ENCODE measurements at places on chromosomes 16 and 17.

GRCh38 chr17:33811004-33811760 is 443.9 kb upstream of the CCL2 start:
- no peak for DNase-seq
- H3K36me3 ChIP-seq: no peaks in the 10 kb centered on the region
- H3K27me3 ChIP-seq: no peaks in the 10 kb centered on the region
- no peak overlapping the region for H3K27ac ChIP-seq
- no peaks in the 10 kb centered on the region for H3K4me1 ChIP-seq

DNA sequence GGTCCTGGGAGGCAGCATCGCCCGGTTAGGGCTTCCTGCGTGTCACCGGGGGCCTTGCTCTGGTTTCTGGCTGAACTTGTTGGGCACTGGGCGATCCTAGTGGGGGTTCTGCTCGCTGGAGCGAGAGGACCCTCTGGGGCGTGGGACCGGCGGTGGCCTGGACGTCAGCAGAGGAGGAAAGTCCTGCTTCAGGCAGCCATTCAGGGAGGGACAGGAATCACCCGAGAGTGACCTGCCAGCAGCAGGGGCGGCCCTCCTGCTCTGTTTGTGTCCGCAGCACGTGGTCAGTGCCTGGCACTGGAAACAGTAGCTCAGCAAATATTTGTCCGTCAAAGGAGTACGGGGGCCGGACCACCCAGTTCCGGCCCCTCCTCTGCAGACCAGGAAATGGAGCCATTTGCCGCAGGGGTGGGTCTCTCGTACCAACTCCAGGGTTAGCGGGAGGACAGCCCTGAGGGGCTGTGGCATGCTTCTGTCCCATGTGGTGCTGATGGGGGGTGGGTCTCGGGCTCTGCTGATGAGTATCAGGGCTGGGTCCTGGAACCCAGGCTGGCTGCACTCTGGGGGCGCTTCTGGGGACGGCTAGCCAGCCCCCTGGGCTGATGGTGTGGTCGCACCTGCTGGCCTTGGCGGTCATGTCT is 48.3 kb downstream of the BAIAP2 start:
- peaks cover 4% of the 10 kb centered on the region for H3K36me3 ChIP-seq
- no peaks in the 10 kb centered on the region for H3K4me1 ChIP-seq
- no peak overlapping the region for H3K27ac ChIP-seq
- no peak for DNase-seq

GRCh38 chr17:38672788-38673706 is 1.7 kb downstream of the EPOP start:
- H3K36me3 ChIP-seq: no peaks in the 10 kb centered on the region
- no peak overlapping the region for H3K27ac ChIP-seq
- peaks cover 9% of the 10 kb centered on the region for H3K4me1 ChIP-seq
- H3K27me3 ChIP-seq: peaks cover 73% of the 10 kb centered on the region
- no peak for DNase-seq

DNA sequence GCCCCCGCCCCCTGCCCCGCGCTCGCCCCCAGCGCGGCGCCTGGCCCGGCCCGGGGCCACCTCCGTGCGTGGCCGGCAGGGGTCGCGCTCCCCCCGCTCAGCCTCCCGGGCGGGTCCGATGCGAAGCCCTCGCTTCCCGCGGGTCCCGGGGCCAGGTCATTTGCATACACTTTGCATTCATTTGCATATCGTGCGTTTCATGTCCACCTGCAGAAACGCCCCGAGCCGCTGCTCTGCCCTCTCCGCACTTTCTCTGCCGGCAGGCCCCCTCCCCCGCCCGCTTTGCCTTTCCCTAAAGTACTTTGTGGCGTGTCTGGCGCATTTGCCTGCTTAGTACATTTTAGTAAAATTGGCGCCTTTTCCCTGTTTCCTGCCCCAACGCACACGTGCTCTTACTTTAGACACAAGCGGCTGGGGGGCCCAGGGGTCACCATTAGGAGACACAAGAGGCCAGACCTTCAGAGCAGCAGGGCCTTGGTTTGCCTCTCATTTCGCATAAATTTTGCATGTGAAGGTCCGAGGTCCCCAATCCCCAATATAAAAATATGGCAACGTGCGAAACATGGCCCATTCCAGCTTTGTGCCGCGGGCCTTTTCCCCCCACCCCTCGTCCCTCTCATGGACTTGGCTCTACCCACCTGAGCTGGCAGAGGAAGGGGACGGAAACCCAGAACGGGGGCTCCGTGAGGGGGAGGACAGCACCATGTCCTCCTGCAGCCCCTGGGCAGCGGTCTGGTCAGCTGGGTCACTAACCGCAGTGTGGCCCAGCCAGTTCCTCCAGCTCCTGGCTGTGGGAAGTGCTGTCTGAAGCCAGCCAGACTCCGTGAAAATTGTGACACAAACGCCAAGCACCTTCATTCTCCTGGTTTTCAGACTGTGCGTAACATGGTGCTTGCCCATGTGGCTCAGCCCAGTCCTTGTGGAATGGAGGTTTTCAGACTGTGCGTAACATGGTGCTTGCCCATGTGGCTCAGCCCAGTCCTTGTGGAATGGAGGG is 34.8 kb downstream of the CBFA2T3 start:
- no peak overlapping the region for H3K4me3 ChIP-seq
- peaks cover 44% of the 10 kb centered on the region for H3K27me3 ChIP-seq
- H3K36me3 ChIP-seq: no peaks in the 10 kb centered on the region
- no peak for DNase-seq

GRCh38 chr16:13110124-13110796 is 208.9 kb downstream of the SHISA9 start:
- no peaks in the 10 kb centered on the region for H3K36me3 ChIP-seq
- H3K4me1 ChIP-seq: no peaks in the 10 kb centered on the region
- H3K27me3 ChIP-seq: no peaks in the 10 kb centered on the region
- peak overlapping the region; percentile 2 for H3K27ac ChIP-seq

DNA sequence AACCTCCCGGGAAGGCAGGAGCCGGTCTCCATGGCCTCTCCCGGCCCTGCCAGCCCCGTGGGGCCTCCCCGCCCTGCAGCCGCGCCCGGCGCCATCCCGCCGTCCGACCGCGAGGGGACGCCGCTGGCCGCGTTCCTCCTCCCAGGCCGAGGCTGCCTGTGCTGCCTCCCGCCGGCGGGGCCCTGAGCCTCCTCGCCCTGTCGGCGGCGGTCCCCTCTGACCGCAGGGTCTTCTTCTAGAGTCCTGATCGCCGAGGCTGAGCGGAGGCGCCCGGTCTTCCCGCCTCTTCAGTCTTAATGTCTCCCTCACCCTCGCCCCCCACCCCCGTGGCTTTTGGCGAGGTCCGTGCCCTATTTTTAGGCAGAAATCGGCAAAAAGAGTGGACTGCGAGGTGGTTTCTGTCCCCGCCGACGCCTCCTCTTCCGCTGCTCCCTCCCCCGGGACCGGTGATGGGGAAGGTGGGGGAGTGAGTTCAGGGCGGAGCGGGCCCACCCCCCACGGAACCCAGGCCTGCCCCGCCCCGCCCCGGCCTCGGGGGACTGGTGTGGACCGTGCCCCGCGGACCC is 794 bp upstream of the CPNE7 start:
- H3K27me3 ChIP-seq: no peaks in the 10 kb centered on the region
- DNase-seq: peak; percentile 36
- H3K4me1 ChIP-seq: peaks cover 5% of the 10 kb centered on the region
- no peaks in the 10 kb centered on the region for H3K36me3 ChIP-seq

DNA sequence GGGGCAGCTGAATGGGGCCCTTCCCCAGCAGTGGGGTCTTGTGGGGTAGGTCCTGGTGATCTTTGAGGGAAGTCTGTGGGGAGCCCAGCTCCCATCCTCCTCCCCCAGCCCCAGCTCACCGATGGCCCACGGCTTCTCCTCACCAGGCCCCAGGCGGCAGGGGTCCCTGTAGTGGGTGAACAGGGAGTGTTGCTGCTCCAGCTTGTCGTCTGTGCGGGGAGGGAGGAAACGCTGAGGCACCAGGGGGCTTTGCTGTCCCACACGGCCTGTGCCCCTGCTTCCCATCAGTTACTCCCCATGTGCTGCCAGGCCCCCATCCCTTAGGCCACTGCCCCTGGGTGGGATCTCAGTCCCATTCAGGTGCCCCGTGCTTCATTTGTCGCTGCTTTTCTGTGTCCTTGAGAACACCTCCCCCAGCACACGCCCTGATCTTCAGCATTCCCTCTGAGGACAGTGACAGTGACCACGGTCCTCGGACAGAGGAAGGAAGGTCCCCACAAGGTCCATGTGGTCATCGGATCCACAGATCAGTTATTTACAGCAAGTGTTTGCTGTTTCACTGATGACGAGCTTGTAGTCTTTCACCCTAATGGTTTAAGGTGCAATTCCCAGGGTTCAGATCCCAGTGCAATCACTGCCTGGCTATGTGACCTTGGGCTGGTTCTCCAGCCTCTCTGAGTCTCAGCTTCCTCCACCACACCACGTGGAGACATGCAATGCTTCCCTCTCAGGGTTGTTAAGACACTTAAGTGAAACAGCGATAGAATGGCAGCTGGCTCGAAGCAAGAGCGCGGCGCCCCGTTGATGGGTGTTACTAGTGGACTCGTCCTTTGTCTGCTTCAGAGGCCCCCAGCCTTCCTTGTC is 53.1 kb downstream of the PRMT7 start:
- H3K27me3 ChIP-seq: no peaks in the 10 kb centered on the region
- no peak for DNase-seq
- H3K27ac ChIP-seq: no peak overlapping the region
- no peaks in the 10 kb centered on the region for H3K4me1 ChIP-seq
- no peaks in the 10 kb centered on the region for H3K36me3 ChIP-seq
- no peak overlapping the region for H3K4me3 ChIP-seq

DNA sequence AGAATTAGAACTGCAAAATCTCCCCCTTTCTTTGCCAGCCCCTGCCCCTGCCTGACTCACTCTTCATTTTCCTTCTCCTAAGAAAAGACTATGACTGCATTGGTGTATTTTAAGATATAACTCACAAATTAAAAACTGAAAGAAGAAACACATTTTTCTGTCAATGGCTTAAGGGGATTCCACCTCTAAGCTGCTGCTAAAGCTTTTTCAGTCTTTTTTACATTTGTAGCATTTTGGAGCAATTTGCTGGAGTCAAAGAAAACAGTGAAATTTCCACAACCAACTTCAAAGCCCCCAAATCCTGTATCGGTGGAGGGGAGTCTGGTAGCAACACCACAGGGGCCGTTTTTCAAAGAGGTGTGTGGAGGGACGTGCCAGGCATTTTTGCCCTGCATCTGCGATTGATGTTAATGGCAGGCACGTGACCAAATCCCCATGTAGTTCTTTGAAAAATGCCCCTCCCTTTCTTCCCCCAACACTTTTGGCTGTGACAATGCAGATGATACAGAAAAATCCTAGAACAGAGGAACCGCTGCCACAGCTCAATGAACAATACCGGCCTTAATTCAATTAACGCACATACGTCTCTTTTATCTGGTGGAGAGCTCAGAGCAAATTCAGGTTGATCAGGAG is 28.5 kb downstream of the MAF start:
- H3K36me3 ChIP-seq: no peaks in the 10 kb centered on the region
- no peaks in the 10 kb centered on the region for H3K4me1 ChIP-seq
- H3K27me3 ChIP-seq: peaks cover 5% of the 10 kb centered on the region
- DNase-seq: no peak
- H3K4me3 ChIP-seq: no peak overlapping the region

GRCh38 chr17:74424657-74425056 is 7.2 kb upstream of the GPRC5C start:
- no peak overlapping the region for H3K4me3 ChIP-seq
- no peaks in the 10 kb centered on the region for H3K36me3 ChIP-seq
- no peak for DNase-seq

DNA sequence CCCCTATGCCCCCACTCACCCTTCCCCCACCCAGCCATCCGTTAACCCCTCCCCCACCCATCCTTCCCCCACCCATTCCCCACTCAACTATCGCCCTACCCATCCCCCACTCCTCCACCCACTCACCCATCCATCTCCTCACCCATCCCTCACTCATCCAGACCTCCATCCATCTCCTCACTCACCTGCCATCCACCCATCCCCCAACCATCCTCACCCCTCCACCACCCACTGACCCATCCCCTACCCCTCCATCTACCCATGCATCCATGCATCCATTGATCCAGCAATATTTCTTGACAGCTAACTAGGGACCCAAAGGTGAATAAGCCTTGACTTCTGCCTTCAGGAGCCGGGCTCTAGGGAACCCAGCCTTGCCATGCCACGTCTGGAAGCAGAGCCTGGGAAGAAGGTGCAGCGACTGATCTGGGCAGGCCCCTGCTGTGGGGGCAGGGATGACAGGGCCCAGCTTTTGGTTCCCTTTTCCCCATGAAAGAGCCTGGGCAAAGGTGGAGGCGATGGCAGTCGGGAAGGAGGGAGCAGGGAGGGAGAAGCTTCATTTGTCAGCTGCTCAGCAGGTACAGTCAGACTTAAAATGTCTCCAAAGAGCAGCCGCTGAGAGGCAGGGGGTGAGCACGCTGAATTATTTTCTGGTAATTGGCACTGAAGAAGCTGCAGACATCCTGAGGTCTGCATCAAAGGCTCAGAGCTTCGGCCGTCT is 23.1 kb upstream of the DOC2B start:
- no peak for DNase-seq
- H3K27ac ChIP-seq: no peak overlapping the region
- H3K27me3 ChIP-seq: peaks cover 18% of the 10 kb centered on the region
- no peak overlapping the region for H3K4me3 ChIP-seq
- no peaks in the 10 kb centered on the region for H3K4me1 ChIP-seq

DNA sequence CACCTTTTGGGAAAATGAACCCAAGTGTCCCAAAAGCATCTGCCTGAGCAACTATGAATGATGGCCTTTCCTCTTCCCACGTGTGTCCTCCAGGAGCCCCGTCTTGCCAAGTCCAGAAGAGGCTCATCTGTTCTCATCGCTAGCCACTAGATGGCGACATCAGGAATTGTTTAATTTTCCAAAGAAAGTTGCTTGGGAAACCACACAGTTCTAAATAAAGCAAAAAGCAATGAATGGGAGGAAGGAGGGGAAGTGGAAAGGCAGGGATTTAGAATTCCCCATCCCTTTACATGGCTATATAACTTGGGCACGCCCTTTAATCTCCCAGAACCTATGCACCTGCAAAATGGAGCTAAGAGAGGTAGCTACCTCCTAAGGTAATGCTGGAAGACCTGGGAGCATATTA is 9.0 kb upstream of the CDH5 start:
- peaks cover 20% of the 10 kb centered on the region for H3K4me1 ChIP-seq
- H3K27ac ChIP-seq: no peak overlapping the region
- H3K36me3 ChIP-seq: no peaks in the 10 kb centered on the region
- H3K4me3 ChIP-seq: no peak overlapping the region
- DNase-seq: peak; percentile 64

DNA sequence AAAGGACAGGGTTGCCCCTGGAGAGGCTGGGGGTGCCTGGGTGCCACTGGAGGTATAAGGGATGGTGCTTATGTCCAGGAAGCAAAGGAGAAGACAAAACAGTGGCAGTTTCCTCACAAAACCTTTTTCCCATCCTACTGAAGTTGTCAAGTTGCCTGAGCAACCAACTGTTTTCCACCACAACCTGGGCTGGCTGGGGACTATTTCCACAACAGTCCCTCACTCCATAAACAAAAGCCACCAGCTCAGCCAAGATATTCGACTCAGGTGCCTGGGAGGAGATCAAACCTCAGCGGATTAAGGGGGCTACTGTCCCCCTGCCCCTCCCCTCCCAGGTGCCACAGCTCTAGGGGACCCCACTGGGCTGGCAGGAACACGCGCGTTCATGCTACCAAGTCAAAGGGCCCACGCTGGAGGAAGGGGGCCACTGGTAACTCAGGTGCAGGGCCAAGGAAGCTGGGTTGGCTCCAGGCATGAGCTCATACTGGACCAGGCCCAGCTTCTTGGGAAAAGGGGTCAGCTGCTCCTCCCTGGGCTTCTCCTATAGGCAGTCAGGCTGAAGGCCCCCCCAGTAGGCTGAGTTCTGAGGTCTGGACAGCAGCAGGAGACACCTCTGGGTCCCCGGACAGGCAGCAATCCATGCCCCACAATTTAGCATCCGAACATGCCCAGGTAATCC is 45.7 kb upstream of the MRPS23 start:
- no peak overlapping the region for H3K27ac ChIP-seq
- peaks cover 50% of the 10 kb centered on the region for H3K4me1 ChIP-seq
- no peaks in the 10 kb centered on the region for H3K36me3 ChIP-seq
- H3K4me3 ChIP-seq: no peak overlapping the region
- H3K27me3 ChIP-seq: no peaks in the 10 kb centered on the region

Data from astrocyte (in vitro differentiated cells and primary cell).